Stimulated activated CD8-positive, alpha-beta memory T cell treated with anti-CD3 and anti-CD28 coated beads, Interleukin-2, amount 100 ng/mL, for 48 hours (primary cell): ENCODE measurements at places on chromosomes 7 and 10.

- DNase-seq, result no peak
Measured at GRCh38 chr7:29955799-29956486, 33.7 kb downstream of the SCRN1 start.

DNA sequence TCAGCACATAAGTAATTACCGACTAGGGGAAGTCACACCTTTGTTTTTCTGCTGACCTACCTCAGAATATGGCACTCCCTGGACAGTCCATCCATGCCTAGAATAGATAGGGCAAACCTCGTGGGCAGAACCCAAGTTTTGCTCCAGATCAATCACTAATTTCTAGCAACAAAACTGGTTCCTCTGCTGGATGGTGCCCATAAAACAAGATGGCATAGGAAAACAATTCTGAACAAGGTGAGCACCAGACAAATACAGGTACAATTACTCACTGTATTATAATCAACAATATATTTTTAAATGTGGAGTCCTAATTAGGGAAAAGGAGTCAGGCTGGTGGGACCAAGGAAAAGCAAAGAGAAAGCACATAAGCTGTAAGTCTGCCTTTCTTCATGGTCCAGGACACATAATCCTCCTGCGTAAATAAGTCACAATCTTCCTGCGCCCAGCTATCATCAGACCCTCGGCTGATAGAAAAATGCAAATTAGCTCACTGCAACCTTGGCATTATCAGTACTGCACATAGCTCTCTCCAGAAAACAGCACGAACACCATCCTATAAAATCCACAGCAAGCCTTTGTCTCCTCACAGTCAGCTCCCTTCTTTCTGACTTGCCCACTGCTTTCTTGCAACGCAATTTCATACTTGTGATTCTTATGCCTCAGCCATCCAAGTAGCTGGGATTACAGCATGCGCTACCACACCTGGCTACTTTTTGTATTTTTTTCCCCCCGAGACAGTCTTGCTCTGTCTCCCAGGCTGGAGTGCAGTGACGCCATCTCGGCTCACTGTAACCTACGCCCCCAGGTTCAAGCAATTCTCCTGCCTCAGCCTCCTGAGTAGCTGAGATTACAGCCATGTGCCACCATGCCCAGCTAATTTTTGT, 15.1 kb downstream of the URGCP start:
- no peak for DNase-seq

- no peak for DNase-seq
Measured at GRCh38 chr7:117071551-117071950, 118.2 kb downstream of the ST7 start.

DNA sequence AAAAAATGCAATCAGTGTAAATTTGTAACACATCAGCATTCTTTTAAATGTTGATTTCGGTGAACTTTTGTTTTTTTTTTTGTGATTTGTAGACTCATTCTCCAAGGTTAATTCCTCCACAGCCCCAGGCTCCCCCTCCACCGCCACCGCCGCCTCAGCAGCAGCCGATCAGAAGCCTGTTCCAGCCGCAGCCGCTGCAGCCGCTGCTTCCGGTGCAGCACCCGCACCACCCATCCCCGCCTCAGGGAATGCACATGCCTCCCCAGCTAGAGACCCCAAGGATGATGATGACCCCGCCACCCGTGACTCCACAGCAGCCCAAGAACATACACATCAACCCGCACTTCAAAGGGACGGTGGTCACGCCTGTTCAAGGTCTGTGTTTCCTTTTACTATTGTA, 66.6 kb downstream of the RBM33 start:
- no peak for DNase-seq

DNA sequence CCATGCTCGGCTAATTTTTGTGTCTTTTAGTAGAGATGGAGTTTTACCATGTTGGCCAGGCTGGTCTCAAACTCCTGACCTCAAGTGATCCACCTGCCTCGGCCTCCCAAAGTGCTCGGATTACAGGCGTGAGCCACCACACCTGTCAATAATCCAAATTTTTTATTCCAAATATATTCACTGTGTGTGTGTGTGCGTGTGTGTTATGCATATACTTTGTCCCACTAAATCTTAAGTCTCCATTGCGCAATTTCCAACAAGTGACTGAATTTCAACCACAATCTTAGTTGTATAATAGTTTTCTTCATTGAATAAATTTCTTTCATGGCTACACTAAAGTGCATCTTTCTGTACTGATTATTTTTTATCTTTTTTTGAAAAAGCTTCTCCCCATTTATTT, 2.7 kb downstream of the KRIT1 start:
- no peak for DNase-seq

DNA sequence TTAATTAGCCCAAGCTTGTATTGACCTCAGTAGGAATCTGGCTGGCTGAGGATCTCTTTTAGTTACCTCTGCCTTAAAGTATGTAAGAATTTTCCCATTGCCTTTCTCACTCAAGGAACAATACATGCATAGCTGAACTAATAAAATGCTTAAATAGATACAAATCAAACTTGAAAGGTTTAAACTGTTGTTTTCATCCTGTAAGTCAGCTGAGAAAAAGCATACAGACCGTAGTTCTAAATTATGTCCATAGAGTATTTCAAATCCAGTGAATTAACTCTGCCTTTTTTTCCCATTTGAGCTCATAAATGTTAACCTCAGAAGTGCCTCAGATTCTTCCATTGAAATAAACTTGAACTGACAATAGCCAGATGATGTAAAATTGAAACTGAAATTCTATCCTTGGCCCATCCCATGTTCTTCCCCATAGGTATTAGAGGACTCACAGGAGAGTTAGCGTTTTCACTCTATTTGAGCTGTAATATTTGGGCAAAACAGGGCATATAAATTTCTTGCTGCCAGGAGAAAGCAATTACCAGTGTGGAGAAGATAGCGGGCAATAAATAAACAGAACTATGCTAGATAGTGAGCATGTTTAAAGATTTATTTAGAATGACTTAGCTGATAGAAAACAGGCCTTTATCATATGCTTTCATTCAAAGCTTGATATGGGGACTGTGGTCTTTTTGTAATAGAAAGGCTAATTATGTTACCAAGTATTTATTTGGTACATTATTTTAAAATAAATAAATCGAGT, 163.7 kb downstream of the WNT2 start:
- no peak for DNase-seq

DNA sequence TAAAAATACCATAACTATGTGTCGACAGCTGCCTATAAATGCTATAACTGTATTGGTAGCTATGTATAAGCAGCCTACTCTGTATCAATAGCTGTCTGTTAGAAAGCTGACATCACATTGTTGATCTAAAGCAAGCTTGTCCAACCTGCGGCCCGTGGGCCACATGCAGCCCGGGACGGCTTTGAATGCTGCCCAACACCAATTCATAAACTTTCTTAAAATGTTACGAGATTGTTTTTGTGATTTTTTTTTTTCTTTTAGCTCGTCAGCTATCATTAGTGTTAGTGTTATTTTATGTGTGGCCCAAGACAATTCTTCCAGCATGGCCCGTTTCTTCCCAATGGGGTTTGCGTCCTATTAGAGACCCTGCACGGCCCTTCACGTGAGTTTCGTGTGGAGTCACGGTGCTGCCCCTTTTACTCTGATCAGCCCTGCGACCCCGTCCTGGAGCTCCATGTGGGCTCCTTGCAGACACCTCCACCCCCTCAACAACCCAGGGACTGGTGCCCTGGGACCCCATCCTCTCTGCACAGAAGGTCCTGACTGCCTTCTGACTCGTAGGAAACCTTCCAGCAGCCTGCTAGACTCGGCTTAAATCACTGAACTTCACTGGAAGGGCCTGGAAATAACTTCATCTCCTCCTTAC, 4.5 kb upstream of the PRKAR1B start:
- DNase-seq, result no peak

GRCh38 chr7:152158801-152159587, 133.5 kb downstream of the GALNT11 start:
- no peak for DNase-seq

DNA sequence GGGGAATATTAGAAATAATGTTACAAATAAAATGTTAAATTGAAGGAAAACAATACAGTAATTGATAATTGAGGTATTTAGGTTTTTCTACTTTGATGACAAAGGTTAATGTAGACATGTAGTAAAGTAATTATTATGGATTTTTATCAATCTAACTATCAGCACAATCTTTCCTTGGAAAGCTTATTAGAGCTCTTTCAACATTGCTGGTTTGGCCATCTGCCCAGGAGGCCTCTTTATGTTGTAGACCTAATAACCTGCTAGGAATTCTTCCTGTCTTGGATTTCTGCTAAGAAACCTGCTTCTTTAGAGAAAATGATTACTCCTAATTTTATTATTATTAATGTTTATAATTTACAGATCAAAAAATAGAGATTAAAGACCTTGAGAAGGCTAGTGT, 78.9 kb downstream of the CHRM2 start:
- no peak for DNase-seq

- DNase-seq, result no peak
Measured at GRCh38 chr7:770741-771166, 43.7 kb upstream of the PRKAR1B start.

- no peak for DNase-seq
Measured at GRCh38 chr10:49759787-49760551, 2.2 kb downstream of the OGDHL start.
